HuH-7.5 (cell line): ENCODE measurements at places on chromosomes 13 and 19.
A peak's percentile ranks its signal among the peaks of the same experiment; 100 is the strongest.

DNA sequence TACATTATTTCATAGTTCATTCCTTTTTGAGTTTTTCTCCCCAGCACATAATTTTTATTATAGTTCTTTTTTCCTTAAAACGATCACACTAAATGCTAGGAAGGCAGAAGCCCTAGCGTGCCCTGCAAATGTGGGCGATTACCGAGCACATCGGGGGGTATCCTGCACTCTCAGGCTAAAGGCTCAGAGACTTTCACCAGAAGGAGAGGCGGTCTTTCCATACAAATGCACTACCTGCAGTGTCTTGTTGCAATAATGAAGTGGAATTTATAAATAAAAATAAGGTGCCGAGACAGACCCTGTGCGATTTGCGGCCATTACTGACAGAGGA is 29.3 kb upstream of the SPACA7 start:
- DNase-seq, result no peak

GRCh38 chr13:114043421-114044053 is 69.7 kb upstream of the C13orf46 start:
- DNase-seq, result no peak

- DNase-seq, result no peak
Observed at GRCh38 chr13:93118081-93118615, 108.5 kb upstream of the GPC6 start.

DNA sequence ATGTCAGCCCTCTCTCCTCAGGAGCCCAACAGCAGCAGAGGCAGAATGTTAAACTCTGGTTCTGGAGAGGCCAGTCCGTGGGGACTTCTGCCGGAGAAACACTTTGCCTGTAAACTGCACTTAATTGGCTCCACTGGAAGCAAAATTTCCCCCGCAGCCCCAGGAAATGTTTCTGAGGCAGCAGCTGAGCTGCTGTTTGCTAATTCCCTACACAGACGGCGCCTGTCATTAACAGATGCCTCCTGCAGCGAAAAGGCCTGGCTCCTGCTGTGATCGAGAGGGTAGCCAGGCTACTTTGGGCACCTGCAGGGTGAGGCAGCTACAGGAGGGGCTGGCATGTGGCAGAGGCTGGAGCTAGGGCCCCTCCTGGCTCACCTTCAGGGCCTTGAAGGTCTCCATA is 5.2 kb upstream of the TM6SF2 start:
- DNase-seq, result no peak

DNA sequence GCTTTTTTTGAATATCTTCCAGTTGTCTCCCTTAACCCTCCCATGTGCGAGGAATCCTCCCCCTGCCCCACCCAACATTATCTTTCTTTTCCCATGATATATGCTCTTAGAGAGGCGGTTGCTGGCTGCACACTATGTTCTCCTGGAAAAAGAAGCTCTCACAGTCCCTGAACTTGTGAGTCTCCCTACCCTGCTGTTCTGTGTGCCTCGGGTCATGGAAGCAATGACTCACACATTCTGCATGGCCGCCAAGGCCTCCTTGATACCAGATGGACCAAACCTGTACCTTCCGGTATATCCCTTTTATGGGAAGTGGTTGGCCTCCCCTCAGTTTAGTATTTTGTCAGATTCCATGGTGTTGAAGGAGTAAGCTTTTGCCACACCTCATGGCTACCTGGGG is 705.4 kb downstream of the SLITRK6 start:
- no peak for DNase-seq

GRCh38 chr13:44583137-44583536 is 7.0 kb upstream of the TSC22D1 start:
- no peak for DNase-seq

- no peak for DNase-seq
Observed at GRCh38 chr19:42657556-42657955, 62.8 kb upstream of the CEACAM8 start.

GRCh38 chr19:5674714-5675113 is 5.6 kb downstream of the MICOS13 start:
- no peak for DNase-seq

DNA sequence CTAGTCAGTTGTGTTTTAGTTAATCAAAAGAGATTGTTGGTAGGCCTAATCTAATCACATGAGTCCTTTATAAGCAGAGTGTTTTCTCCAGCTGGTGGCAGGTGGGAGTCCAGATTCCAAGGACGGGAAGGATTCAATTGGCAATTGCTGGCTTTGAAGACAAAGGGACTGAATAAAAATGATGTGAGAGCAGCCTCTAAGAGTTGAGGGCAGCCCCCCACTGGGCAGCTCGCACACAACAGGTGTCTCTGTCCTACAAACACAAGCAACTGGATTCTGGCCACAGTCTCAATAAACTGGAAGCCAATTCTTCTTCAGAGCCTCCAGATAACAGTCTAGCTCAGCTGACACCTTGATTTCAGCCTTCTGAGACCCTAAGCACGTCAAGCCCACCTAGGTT is 915.2 kb downstream of the PCDH9 start:
- no peak for DNase-seq

DNA sequence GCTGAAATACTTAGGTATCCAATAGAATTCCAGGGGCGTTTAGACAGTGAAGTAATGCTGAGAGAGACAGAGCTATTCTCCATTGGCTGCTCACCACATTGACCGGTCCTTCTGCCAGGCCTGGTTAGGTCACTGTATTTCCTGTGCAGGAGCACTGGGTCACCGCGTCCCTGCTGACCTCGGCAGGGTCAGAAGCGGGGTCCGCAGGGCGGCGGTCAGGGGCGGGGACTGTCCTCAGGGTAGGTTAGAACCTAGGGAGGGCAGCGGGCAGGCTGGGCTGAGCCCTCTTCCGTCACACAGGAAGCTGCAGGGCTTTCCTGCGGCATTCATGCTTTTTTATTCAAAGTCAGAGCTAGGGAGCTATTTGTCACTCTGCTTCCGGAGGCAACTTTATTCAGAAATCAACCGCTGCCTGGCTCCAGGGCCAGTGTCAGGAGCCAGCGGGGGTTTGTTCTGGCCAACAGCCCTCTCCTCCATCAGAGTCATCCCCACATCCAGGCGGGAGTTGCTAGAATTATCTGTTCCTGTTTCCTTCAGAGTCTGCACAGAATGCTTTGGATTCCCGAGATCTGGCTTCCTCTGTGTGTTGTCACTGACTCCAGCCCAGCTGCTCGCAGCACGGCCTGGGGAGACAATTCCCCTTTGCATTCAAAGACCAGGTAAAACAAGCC is 81.2 kb upstream of the WASF3 start:
- peak; percentile 25 for DNase-seq

- DNase-seq, result no peak
Observed at GRCh38 chr13:50188696-50189095, 173.5 kb downstream of the KCNRG start.

DNA sequence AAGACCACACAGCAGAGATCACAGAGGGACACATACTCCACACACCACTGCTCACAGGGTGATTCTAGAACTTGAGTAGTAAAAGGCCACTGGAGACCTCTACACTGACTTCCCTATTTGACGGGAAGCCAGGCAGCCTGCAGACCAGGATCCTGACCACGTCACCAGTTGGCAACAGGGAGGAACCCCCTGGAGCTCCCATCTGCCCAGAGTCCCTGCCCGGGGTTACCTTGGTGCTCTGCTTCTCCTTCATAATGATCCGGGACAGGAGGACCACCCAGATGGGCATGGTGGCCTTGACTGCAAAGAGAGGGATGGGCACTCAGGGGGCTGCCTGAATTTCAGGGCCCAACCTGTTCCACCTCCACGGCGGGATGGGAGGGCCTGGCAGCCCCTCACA is 932 bp downstream of the SLC35E1 start:
- no peak for DNase-seq

DNA sequence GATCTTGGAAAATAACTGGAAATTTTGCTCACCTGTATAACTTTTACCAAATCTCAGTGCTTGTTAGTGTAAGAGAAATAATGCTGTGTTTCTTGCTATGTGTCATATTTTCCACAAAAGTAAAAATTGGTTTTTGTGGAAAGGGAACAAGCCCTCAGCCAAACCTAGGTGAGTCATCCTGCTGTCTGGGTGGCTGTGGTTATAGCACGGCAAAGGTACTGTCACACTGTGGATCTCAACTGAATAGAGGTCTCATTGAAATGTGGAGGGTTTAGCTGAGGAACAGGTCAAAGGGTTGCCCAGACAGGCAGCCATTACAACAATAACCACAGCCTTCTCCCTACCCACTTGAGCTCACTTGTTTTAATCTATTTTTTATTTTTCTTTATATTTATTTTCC is 338.8 kb upstream of the DACH1 start:
- no peak for DNase-seq

DNA sequence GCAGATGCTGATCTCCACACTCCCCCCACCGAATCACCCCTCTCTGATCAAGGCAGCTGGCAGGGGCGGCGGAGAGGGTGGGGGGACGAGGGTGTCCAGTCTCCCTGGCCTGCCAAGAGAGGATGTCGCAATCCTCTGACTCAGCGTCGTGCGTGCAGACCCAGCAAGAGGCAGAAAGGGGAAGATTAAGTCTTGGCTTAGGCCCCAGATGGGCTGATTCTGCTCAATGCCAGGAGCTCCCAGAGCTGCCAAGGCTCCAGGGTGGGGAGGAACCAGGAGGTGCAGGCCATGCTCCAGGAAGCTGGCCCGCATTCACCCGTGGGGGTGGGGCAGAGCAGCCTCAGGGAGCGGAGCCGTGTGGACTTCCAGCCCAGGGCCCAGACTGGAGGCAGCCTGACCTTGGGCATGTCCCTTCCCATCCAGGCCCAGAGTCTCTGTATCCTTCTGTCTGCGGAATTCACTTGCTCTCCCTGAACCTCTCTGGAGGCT is 6.6 kb upstream of the BCL3 start:
- DNase-seq, result no peak

DNA sequence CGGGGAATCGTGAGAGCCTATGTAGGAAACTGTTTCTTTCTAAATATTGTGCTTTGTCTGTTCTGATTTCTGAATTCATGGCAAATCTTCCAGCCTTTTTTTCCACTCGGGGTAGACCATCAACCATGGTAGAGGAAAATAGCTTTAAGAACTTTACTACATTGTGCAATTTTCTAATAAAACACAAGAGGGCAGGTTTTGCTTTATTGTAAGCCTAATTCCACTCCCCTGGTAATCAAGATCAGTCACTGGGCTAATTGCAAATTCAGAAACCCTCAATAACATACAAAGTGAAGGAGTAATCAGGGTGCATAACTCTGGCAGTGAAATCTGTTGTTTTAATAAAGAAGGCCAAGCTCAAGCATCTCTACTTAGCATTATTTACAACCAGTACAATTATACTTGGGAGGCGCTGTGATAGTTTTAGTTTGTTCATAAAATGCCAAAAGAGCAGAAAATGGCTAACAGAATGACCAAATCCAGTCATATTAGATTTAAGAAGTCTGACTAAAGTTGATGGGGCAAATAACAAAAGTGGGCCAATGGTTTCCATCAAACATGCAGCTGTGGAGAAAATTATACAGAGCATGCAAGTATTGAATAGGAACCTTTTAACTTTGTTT is 43.8 kb downstream of the DCT start:
- DNase-seq, result no peak

GRCh38 chr19:38727868-38728660 is 16.2 kb downstream of the CAPN12 start:
- no peak for DNase-seq
